ENCODE measurements at places on chromosomes 6 and 20.
A peak's percentile ranks its signal among the peaks of the same experiment; 100 is the strongest.

GRCh38 chr6:147684906-147685305 is 176.4 kb downstream of the SAMD5 start:
- no peak for DNase-seq

GRCh38 chr6:14819840-14820420 is 425.9 kb upstream of the JARID2 start:
- DNase-seq, result no peak

DNA sequence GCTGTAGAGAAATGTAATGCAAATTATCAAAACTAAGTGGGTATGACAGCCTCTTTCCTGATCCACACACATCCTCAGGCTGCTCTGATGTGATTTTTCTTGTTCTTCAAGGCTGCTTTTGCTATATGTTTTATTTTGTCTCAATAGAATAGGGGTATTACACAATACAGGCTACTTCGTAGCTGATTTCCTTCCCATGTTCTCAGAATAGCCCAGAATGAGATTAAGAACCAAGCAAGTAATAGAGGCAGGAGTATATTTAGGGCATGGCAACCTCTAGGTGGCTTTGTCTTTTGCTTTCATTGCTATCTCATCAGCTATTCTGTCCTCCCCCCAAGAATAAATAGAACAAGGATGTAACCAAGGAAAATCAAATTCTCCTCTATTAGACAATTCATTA is 241.8 kb downstream of the ALDH8A1 start:
- no peak for DNase-seq

DNA sequence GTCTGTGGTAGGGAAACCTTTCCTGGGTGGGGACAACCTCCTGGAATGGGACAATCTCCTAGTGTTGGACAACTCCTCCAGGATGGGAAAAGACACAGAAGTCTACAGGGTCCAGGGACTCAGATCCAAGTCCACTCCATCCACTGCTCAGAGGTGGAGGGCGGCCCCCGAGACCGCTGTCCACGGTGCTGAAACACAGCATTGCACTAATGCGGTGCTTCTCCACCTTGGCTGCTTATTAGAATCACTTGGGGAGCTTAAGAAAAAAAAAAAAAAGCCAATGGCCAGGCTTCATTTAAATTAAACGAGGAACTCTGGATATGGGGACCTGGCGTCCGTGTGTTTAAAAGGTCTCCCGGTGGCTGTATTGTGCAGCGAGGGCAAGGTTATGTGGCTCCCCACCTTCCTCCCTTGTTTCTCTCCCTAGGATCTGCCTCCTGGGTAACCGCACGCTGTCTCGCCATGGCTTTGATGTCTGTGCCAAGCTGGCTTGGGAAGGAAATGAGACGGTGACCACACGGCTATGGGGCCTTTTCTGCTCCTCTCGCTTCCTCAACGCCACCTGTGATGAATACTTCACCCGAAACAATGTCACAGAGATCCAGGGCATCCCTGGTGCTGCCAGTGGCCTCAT is 12.0 kb downstream of the SLC12A5 start:
- peak; percentile 68 for DNase-seq

DNA sequence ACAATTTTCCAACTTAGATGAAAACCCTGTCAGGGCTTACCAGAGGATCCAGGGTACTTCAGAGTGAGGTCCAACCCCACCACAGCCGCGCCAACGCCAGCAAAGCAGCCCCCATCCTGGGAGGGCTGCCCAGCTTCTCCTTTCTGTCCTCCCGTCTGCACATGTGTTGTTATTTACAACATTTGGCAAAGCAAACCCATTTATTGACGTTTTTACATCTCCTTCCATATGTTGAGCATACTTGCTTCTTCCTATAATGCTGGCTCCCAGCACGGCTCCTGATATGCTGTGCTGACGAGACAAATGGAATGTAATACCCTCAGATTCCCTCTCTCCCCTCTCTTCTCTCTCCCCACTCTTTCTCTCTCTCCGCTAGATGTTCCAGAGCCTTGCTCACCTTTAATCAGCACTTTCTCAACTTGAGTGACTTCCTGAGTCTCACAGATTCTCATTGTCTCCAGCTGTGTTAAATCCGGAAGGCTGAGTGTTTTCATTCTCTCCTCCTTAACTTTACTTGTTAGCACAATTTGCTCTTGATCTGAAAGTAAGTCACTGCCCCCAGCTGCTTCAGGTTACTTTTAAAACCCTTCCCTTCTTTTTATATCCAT is 22.7 kb downstream of the RCAN2 start:
- DNase-seq, result no peak

- DNase-seq, result no peak
These were observed 89.9 kb downstream of the CD83 start for GRCh38 chr6:14207448-14207847.

- DNase-seq, result no peak
These were observed 10.8 kb downstream of the DYNLRB1 start for GRCh38 chr20:34527016-34527415.

DNA sequence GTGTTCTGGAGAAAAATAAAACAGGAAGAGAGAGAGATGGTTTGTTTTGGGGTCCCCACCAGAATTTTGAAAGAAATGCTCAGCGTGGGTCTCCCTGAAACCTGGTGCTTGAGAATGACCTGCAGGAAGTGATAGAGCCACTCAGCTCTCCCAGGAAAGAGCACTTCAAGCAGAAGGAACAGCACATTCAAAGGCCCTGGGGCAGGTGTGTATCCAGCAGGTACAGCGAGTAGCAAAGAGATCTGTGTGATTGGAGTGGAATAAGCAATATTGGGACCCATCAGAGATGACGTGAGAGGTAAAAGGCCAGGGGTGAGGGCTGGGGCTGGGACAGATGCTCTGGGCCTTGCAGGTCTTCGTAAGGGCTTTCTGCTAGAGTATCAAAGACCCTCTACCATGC is 89.5 kb upstream of the CCDC167 start:
- no peak for DNase-seq

DNA sequence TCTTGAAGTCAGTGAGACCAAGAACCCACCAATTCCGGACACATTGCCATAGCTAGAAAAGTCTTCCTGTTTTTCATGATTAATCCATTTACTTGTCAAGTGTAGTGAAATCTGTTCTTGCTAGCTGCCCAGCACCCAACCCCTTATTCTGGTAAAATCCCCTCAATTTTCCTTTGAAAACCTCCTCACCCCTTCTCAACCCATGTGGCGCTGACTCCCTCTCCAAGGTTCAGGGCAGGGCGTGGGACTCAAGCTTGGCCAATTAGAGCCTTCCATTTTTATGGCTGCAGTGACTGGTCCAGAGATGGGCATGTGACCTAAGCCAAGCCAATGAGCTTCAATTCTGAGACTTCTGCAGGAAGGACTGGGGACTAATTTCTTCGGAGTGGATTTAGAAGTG is 9.8 kb upstream of the ZBP1 start:
- DNase-seq, result no peak

- no peak for DNase-seq
These were observed 157.2 kb downstream of the SIM1 start for GRCh38 chr6:100307561-100307960.

DNA sequence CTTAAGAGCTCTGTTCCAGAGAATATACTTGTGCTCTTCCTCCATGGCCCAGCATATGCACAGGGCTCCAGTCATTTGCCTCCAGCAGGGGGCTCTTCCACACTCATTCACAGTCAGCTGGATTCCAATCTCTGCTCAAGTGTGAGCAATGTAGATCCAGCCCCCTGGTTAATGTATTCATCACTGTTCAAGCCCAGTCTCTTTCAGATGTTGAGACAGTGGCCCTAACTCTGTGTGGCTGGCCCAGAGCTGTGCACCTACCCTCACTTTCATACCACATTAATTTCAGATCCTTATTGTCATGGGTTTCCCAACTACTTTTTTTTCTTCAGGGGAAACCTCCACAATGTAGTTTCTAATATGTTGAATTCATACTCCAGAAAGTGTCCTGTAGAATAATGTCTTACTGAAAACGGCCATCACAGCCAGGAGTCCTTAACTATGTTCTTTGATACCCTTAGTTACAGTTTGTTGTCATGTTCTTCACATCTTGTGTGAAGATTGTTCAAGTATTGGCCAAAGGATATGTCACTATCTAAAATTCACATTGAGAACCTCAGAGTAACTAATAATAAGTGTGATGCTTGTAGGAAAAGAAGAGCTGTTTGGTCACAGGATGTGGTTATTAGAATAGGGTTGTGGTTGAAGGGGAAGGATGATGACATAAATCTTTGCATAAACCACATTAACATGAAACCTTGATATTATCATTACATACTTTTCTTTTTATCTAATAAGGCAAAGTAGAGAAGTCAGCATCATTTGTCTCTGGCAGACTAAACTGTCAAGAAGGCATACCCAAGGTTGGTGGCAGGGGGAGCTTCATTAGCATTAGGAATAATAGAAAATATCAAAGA is 14.4 kb upstream of the HLA-DQA1 start:
- no peak for DNase-seq

- DNase-seq, result no peak
These were observed at the start of gene NR2E1 for GRCh38 chr6:108165714-108166663. NR2E1 (plus strand) TSS chr6:108166022; CDS start chr6:108166766, 744 bp downstream.

All from right renal cortex interstitium (tissue), 3 donors.